Fibroblast of skin of right biceps (primary cell): ENCODE measurements at places on chromosomes 2 and 18.
A peak's percentile ranks its signal among the peaks of the same experiment; 100 is the strongest.

- no peak for DNase-seq
Observed at GRCh38 chr2:239188536-239188935, 212.3 kb downstream of the HDAC4 start.

GRCh38 chr18:11861583-11862288 lies 10.5 kb downstream of the CHMP1B start:
- DNase-seq, result peak; percentile 57

DNA sequence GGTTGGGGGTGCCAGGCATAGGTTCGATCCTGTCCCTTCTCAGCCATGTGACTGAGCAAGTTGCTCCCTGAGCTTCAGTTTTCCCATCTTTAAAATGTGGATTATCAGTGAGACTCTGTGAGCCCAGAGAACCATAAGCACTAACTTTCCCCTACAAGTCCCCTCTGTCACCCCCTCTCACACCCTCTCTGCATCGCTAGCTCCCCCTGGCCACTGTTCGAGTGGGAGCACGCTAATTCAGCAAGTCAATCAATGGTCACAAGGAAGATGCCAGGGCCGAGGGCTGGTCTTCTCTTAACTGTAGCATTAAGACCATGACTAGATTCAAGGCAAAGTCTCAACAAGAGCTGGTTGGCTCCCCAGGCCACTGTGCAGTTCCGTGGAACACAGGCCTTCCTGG lies 66.2 kb downstream of the BCL2L11 start:
- no peak for DNase-seq

- peak; percentile 97 for DNase-seq
Observed at GRCh38 chr2:8003462-8004075, 678.3 kb upstream of the ID2 start.

DNA sequence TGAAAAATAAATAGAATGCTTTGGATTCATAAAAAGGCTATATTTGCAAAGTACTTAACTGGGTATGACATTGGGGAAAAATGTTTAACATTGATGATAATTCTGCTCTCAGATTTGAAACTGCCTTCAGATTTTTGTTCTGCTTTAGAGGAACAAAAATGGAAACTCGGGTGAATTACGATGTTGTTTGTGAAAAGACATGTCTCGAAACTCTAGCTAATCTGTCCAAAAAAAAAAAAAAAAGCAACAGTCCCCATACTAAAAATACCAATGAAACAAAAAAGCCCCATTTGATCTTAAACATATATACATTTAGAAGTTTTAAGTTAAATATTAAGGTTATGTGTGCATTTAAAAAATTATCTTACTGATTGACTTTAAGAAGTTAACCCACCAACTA lies 3.0 kb downstream of the ZDBF2 start:
- no peak for DNase-seq

DNA sequence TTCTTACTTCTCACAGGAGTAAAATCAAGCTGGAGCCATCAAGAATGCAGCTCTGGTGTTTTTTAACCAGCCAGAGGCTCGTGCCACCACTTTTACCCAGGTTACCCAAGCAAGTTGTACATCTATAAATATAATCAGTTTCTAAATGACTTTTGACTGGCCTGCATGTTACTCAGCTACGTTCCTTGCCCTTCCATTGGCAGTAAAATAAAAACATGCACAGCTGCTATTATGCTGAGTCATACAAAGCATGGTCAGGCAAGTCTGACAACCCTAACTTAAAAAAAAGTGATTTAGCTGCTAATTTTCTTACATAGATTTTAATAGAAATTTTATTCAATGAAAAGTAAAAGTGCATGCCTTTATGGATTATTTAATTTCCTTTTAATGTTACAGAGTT lies 111.7 kb upstream of the CSRNP3 start:
- DNase-seq, result peak; percentile 61

GRCh38 chr2:178280244-178280852 lies 86.0 kb downstream of the OSBPL6 start:
- DNase-seq, result peak; percentile 62

DNA sequence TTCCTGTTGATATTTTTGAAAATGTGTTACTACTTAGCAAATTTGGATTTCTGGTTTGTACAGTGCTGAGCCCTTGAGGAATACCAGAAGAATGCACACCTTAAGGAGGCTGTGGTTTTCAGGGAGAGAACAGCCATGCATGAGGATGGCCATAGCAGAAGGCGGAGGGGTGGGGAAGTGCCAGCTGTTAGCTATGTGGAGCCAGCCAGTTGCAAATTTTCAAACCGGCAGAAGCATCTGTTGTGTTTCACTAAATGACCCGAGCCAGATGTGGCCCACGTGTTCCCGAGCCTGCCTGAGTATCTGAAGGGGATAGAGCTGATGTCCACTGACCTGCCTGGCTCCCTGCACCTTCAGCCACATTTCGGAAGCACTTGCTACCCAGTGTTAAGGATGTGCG lies 16.4 kb upstream of the RBM44 start:
- DNase-seq, result no peak

DNA sequence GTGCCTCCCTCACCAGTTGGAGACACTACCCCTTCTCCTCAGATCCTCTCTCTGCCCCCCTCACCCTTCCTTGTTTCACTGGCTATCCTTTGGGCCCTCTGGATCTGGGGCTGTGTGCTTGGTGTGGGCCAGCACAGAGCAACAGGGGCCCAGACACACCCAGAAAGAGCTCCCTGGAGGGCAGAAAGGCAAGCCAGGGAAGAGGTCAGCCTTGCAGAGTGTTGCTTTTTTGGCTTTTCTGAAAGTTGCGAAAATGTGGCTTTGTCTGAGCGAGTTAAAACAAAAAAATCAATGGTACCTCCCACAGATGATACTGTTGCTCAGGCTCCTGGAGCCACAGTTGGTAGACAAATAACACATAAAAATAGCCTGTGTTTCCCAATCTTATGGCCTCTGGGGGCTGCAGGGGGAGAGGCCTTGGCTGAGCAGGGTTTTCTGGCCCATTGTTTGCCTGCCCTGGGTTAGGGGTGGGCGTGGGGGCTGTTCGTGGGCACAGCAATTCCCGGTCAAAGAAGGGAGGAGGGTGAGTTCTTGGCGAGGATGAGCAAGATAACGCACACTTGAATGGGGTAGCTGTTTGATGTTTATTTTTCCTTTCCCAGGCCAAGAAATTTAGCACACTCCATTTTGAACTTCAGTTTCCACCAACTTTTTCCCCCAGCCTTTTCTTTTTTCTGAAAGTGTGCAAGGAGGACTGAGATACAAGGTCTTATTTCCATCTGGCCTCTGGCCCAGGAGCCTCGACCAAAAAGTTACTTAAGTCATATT lies 167.0 kb upstream of the HAAO start:
- peak; percentile 58 for DNase-seq

- DNase-seq, result peak; percentile 97
Observed at GRCh38 chr2:121480826-121481225, 49.9 kb upstream of the RNU4ATAC start.

DNA sequence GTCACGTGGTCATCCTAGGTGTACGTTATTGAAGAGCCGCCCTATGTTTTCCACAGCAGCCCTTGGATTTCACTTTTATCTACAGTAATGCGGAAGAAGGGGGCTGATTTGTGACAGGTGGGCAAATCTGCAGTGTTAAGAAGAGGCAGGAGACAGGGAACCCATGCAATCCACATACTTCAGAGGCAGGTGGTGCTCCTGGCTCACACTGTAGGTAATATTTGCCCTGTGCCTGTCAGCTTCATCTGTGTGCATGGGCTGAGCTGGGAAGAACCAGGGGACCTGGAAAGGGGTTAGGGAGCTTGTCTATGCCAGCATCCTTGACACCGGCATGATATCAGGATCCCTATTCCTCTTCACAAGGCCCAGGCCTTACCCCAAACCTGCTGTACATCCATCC lies 183.9 kb downstream of the SH3RF3 start:
- DNase-seq, result no peak

GRCh38 chr18:11654736-11655605 lies 34.1 kb upstream of the GNAL start:
- peak; percentile 15 for DNase-seq

DNA sequence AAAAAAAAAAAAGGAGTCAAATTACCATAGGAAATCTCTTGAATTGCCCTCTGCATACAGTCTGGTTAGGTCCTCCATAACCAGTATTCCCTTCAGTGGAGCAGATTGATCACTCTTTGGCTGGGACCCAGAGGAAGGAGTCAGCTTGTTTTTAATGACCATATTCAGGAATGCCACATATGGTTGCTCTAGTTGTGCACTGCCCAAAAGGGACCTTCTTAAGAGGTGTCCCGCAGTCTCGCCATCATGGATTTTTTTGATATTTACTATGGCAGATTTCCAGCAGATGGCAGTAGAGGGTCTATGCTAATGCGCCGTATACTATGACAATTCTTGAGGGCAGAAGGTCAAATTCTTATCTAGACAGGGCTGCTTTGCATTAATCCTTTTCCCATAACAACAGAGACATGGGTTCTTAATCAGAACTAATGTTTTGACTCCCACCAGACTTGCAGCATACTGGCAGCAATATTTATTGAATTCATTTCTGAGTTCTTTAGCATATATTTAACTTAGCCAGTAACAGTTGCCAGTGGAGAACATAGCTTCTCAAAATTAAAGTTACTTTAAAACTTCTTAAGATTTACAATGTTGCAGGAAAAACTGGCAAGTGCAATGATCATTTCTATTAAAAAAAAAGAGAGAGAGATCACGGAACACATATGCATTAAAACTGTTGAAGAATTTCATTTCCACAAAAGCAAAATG lies 31.8 kb upstream of the INPP4A start:
- peak; percentile 55 for DNase-seq

GRCh38 chr2:102141970-102142828 lies at the start of gene IL1R1:
IL1R1 (plus strand) TSS chr2:102142746; CDS start chr2:102157725, 14,979 bp downstream.
- peak; percentile 77 for DNase-seq

DNA sequence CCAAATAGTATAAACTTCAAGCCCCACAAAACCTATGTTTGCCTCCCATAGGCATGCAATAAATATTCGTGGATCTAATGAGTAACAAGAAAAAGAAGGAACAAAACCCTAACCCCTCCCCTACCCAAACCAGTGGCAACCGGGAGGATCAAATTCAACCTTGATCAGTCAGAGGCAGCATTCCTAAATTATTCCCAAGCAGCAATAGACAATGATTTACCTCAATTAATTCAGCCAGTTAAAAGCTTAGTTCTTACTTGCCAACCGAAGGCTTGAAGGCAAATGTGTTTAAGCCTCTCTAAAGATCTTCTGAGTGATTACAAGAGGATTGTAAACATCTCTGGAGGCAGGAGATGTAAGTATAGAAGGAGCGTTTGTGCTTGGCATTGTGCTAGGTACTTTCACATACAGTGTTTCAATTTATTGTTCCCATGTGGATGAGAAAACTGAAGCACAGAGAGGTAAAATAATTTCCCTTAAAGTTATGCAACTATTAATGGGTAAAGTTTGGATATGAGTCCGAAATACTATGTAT lies 197.7 kb downstream of the MTX2 start:
- DNase-seq, result no peak

- peak; percentile 52 for DNase-seq
Observed at GRCh38 chr2:150011161-150011730, 423.7 kb upstream of the MMADHC start.

DNA sequence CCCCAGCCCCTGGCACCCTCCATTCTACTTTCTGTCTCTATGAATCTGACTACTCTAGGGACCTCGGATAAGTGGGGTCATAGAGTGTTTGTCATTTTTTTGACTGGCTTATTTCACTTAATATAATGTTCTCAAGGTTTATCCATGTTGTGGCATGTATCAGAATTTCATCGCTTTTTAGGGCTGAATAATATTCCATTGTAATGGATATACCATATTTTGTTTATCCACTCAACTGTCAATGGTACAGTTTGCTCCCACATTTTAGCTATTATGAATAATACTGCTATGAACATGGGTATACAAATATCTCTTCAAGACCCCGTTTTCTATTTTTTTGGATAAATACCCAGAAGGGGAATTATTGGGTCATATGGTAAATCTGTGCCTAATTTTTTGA lies 7.4 kb downstream of the TRAF3IP1 start:
- no peak for DNase-seq

DNA sequence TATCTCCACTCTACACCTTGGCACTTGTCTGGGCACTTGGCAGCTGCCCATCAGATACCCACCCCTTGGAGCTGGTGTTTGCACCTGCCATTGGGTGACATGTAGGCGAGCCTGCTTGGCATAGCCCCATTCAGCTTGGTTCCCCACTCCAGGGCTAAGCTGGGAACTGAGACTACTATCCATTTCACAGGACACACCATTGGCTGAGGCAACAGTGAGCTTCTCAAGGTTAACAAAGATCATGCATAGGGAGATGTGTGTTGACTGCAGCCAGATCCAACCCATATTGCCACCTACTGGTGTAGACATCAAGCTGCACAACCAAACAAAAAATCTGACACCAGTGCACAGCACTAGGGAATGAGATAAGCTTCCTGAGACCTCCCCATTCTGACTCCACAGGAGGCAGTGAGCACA lies 1389.8 kb upstream of the TMEFF2 start:
- DNase-seq, result peak; percentile 31

GRCh38 chr18:12312976-12313375 lies 4.9 kb downstream of the TUBB6 start:
- DNase-seq, result no peak

DNA sequence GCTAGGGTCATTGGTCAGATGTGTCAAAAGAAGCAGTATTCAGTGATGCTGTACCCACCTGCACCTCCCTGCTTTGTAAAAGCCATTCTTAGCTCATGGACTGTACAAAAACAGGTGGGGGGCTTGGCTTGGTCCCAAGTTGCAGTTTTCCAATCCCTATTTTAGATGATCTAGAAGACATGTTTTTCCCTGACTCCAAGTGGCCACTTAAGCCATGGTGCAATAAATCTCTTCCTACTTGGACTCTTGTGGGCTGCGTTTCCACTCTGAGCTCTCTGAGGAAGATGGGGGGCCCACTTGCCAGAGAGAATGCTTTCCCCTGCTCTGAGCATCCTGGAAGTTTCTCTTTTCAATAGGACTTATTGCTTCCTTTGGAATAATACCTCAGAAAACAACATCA lies 57.0 kb upstream of the SPP2 start:
- no peak for DNase-seq

DNA sequence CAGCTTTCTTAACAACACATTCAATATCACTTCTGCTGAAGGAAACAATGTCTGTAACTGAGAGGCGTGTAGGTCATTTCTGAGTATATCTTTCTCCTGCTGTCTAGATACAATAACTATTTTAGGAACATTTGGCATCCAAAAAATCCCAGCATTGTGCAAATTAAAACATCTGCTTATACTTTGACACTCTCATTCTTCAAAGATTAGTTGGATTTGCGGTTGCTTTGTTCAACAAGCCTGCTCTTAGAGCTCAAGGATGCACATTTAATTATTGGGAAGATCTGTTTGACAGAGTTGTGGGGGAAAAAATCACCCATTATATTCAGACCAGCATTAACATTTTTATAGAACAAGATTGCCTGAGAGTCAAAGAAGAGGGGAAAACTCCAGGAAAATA lies 449.5 kb upstream of the HNRNPA3 start:
- DNase-seq, result peak; percentile 66

- DNase-seq, result no peak
Observed at GRCh38 chr2:85647823-85648526, 20.0 kb downstream of the SFTPB start.

DNA sequence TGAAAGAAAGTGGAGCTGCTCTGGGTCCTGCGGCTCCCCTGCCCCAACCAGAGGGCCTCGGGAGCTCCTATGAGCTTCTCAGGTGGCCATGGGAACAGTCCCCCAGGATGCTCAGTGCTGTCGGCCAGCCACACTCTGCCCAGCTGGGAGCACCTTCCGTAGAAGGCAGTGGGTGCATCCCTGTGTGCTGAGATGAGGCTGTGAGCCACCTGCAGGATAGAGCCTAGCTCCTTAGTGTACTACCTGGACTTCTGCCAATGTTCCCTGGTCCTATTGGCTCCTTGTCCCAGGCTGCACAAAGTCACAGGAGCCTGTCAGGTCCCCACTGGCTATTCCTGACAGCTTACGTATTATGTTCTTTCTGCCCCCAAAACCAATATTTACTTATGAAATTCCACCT lies 16.1 kb downstream of the PRELID3A start:
- no peak for DNase-seq

- peak; percentile 15 for DNase-seq
Observed at GRCh38 chr2:161796192-161796591, 172.0 kb downstream of the SLC4A10 start.
